Femur (tissue), 1 donor: ENCODE measurements at places on chromosomes 16 and 17.

GRCh38 chr17:64182325-64183012, 52.5 kb upstream of the ERN1 start:
- DNase-seq = no peak

- DNase-seq = peak; percentile 87
These were observed 1.8 kb downstream of the ASGR1 start for GRCh38 chr17:7177191-7177953.

DNA sequence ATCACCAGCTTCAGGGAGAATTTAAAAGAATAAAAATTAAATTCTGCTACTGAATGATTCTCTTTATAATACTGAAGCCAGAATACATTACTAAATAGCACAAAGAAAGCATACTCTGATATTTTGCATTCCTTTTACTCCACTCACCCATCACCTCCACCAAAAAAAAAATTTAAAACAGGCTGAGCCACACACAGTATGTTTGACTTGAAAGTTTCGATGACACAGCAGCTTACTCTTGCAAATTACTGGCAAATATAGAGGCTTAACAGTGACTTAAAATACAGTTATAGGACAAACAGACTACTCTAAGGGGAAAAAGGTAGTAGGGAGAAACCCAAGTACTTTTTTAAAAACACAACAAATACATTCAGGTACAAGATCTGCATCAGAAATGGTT, 39.2 kb downstream of the GPATCH8 start:
- no peak for DNase-seq

DNA sequence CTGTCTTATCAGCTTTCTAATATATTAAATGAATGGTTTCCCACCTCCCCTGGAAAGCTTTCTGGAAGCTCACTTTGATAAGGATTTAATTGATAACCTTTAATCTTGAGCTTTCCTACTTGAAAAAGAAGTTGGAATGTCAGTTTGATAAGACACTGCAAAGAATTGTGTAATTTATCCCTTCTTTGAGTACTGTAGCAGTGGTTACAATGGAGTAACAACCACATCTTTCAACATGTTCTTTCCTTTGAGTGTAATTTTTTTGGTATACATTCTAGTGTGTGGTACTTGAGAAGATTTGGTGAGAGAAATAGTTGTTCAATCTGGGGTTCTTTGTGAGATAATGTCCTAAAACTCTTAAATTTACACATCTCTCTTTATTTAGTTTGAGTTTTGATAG, 43.4 kb downstream of the CPD start:
- DNase-seq = no peak

DNA sequence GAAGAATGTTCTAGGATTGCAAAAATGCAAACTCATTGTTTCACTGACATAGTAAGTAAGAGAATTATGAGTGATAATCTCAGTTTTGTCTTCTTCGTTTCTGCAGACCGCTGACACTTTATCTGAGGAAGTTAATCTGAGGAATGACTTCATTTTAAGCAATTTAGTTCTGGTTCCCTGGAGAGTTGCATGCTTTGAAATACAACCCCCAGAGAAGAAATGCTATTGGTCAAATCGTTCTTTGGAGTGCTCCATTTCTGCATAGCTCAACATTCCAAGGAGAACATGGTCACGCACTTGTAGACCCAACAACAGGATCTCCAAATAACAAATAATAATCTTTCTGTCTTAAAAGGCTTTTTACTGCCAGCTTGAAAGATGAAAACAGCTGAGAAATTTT, 427.1 kb downstream of the GRIN2A start:
- no peak for DNase-seq

DNA sequence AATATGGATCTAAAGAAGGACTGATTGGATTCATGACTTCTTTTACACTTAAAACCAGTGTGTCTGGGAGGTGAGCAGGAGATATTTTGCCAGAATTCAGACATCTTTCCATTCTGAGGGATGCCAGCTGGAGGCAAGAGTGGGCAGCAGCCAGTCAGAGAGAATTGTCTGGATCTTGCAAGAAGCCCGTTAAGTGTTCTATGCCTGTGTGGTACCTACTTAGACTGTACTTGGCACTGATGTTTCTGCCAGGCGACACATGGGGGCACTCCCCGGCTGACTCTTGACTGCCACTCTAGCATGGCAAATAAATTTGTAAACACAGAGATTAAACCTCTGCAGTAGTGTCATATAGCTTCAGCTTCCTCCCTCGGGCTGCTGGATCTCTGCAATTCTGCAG, 247.7 kb downstream of the UTP18 start:
- no peak for DNase-seq

DNA sequence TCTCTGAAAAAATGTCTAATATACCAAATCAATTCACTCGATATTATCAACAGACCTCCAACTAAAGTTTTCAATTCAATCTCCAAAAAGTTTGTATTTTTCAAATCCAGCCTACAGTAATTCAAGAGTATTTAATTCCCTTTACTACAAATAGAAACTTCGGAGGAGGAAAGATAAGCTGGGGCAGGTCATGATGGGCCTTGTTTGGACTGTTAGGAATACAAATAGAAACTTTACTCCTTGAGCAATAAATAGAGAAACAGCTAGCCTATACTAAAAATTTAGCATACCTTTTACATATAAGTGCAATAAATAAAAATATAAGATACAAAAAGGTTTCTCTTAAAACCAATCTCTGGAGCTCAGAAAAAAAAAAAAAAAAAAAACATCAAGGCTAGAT, 98.2 kb downstream of the NCOR1 start:
- no peak for DNase-seq

GRCh38 chr17:80892900-80893603, 98.6 kb upstream of the CHMP6 start:
- peak; percentile 31 for DNase-seq

GRCh38 chr16:483341-484075, 44.0 kb upstream of the CAPN15 start:
- no peak for DNase-seq

- DNase-seq = no peak
These were observed 281.5 kb downstream of the TOX3 start for GRCh38 chr16:52265446-52265861.

- DNase-seq = no peak
These were observed 126.0 kb downstream of the ABCA8 start for GRCh38 chr17:68829211-68829610.

DNA sequence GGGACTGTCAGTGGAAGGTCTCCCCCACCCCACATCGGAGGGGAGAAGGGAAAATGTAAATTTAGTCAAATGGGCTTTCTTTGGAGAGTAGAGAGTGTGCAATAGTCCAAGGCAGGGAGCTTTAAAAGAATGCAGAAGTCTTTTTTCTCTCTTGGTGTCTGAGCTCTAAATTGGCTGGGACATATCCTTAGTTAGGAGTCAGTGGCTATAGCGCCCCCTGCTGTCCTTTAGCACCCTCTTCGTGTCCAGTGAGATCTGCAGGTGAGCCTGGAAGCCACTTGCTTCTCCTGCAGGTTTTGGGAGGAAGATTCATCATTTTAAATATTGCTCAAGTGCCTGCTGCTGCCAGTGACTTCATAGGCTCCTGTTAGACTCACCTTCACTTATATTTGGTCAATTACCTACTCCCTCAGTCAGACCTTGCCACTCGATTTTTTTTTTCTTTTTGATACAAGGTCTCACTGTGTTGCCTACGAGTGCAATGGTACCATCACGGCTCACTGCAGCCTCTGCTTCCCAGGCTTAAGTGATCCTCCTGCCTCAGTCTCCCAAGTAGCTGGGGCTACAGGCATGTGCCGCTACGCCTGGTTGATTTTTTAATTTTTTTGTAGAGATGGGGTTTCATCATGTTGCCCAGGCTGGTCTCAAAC, 174.8 kb downstream of the PRKCB start:
- DNase-seq = peak; percentile 50

GRCh38 chr16:77555126-77555525, 120.3 kb upstream of the ADAMTS18 start:
- no peak for DNase-seq

GRCh38 chr17:42609182-42609813, at the start of the genes RETREG3 and TUBG1:
TSS of gene RETREG3 (minus strand) at chr17:42609374. CDS start at chr17:42609324, 50 bp downstream.
TSS of gene TUBG1 (plus strand) at chr17:42609683. CDS start at chr17:42609738, 55 bp downstream.
- DNase-seq = peak; percentile 99

- DNase-seq = no peak
These were observed 7.5 kb upstream of the HSD3B7 start for GRCh38 chr16:30977502-30977901.

DNA sequence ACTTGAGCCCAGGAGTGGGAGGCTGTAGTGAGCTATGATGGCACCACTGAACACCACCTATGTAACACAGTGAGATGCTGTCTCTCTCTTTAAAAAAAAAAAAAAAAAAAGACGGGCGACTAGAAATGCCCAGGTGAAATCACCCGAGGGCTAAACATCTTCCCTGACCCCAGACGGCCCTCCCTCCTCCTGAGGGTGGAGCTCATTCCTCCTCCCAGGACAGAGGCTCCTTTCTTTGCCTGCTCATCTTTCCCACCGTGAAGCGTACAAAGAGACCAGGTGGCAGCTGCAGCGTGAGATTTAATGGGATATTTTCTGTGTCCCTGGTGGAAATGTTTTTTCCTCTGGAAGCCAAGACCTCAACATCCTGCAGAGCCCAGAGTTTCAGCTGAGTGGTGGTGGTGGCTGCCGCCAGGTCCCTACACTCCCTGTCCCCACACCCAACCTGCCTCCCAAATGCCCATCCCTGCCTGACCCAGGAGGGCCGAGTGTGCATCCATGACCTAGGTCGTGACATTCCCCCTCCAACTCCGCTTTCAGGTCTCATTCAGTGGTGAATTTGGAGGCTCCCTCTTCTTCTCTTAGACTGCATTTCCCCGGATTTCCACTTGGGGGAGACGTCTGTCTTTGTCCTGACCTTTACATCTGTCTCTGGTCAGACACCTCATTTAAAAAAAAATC, 14.4 kb upstream of the GPRC5B start:
- DNase-seq = no peak

GRCh38 chr16:90048347-90048722, 28.8 kb downstream of the PRDM7 start:
- DNase-seq = no peak

- no peak for DNase-seq
These were observed 59.5 kb upstream of the LHX1 start for GRCh38 chr17:36877771-36878170.

DNA sequence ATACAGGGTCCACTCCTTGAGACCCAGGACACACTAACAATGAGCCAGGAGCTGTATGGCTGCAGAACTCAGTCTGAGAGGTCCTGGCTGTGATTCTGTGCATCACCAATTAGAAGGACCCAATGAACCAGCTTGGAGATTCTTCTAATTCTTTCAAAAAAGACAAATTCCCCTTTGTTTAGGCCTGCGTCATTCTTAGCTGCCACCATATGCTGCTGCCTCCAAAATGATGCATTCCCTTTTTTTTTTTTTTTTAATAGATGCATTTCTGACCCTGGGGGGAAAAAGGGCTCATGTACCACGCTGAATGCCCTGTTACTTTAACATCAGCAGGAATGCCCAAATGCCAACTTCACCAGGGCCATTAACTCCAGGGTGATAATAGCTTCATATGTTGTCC, 28.5 kb downstream of the EMP2 start:
- no peak for DNase-seq

- DNase-seq = no peak
These were observed 106.2 kb downstream of the KCNJ12 start for GRCh38 chr17:21482189-21482865.

- DNase-seq = peak; percentile 75
These were observed 13.0 kb downstream of the RARA start for GRCh38 chr17:40321961-40322357.
